ENCODE measurements at places on chromosomes 11 and 22.

DNA sequence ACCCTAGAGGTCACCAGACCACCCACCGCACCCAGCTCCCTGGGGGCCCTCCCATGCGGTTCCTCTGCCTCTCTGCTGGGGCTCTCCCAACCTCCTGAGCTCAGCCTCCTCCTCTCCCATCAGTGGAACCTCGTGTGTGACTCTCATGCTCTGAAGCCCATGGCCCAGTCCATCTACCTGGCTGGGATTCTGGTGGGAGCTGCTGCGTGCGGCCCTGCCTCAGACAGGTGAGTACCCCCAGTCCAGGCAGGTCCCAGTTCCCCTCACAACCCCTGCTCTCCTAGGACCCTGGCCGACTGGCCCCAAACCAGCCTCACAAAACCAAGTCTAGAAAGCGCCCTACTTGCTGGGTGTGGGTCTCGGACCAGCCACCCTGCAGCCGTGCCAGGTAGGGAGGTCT lies 1.6 kb downstream of the SLC22A12 start:
- no peak for DNase-seq

GRCh38 chr22:36419177-36419911 lies 31.6 kb upstream of the MYH9 start:
- no peak for DNase-seq

DNA sequence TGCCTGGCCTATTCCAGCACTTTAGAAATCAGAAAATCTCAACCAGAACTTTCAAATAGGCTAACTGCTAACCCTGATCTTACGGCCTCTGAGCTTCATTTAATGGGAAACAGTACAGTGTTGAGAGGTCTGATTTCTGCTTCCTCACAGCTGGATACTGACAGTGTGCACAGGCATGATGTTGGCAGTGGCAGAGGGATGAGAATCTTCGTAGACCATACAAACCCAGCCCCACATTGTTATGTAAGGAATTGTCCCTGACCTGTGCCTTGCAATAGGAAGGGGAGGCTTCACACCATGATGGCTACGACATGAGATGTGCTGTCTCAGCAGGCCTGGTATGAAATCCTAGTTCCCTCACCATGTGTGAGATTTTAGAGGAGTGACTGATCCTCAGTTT lies 49.0 kb downstream of the CD44 start:
- no peak for DNase-seq

GRCh38 chr11:60592601-60593000 lies 77.4 kb downstream of the MS4A13 start:
- DNase-seq, result no peak

Measured in T-cell (primary cell).